Fibroblast of mammary gland (primary cell): ENCODE measurements at places on chromosomes 7 and 10.

DNA sequence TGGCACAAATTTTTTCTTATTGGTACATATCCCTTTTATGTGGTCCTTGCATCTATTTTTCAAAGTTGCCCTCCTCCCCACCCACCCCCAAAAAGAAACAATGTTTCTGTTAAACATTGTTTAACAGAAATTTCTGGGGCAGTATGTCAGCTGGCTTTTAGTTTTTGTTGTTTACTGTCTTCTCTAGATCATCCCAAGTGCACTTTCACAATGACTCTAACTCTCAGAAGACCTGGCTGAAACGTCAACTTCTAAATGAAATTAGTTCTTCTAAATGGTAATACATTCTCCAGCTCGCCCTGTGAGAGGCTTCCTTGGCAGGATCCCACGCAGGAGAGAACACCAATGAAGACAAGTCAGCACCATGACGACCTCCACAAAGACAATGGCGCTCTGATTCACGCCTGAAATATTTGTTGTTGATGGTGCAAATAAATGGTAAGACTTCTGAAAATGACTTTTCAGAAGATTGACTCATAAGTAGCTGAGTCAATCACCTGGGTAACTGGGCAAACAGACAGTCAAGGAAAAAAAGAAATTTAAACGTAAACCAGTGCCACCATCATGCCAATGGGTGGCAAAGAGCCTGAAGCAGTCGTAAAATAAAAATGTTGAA, 293.7 kb downstream of the FZD1 start:
- peak; percentile 97 for DNase-seq

- DNase-seq: no peak
Observed at GRCh38 chr7:141359262-141359661, 191.9 kb upstream of the AGK start.

- peak; percentile 69 for DNase-seq
Observed at GRCh38 chr10:118459642-118460193, 117.6 kb upstream of the FAM204A start.

DNA sequence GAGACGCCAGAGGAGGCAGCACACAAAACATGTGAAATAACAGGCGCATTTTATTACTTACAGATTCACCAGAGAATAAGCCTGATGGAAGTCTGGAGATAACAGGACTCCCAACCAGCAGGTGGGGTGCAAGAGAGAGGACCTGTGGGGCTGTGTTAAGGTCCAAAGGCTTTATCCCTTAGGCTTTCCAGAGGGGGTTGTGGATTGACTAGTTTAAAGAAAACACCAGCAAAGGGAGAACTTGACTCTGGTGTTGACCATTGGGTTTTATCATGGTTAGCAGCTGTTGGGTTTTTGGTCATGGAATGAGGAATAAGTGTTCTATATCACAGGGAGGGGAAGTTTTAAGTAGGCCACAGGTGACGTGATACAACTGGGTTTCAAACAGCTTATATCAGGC, 1.6 kb upstream of the CRPPA start:
- DNase-seq: no peak

GRCh38 chr10:18059826-18060559, 80.2 kb upstream of the CACNB2 start:
- no peak for DNase-seq

- no peak for DNase-seq
Observed at GRCh38 chr7:12861070-12861469, 173.6 kb downstream of the ARL4A start.

- no peak for DNase-seq
Observed at GRCh38 chr7:26543340-26543739, 251.7 kb downstream of the SNX10 start.

- no peak for DNase-seq
Observed at GRCh38 chr7:47153576-47153975, 428.3 kb downstream of the TNS3 start.

GRCh38 chr10:11245510-11245909, 227.8 kb downstream of the CELF2 start:
- DNase-seq: no peak

DNA sequence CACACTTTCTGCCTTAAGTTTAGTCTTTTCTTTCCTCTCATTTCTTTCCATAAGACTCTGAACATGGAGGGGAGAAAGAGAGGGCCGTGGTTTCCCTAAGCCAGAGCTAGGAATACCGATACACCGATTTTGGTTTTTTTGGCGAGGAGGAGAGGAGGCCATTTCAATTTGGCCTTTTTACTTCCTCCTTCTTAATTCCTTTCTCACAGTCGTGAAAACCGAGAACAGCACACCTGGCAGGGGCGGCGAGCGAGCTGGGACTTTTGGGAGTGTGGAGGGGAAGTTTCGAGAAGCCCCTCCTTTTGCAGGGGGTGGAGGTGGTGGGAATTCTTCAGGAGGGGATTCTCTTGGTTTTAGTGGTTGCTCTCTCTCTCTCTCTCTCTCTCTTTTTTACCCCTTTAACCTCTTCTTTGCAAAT, 6.2 kb downstream of the GATA3 start:
- DNase-seq: no peak

GRCh38 chr7:105916603-105917002, 40.2 kb upstream of the ATXN7L1 start:
- DNase-seq: peak; percentile 54

DNA sequence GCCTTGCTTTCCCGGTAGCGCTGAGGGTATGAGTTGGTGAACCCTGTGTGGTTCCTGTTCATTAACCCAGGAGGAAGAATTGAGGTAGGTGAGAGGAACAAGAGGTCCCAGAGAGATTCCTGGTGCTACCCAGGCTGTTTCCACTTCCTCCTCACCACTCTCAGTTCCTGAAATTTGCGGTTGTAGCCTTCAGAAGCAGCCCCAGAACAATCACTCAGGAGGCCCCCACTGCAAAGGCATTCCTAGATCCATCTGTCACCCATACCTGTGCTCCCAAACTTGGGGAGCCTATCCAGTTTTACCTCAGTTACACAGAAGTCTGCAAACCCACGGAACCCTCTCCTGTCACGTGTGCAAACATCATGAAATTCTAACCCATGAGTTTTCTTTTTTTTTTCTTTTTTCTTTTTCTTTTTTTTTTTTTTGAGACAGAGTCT, 9.0 kb upstream of the PIP4K2A start:
- DNase-seq: no peak

- DNase-seq: no peak
Observed at GRCh38 chr10:8278099-8278498, 223.6 kb downstream of the GATA3 start.

- DNase-seq: no peak
Observed at GRCh38 chr7:97078023-97078969, 39.2 kb upstream of the SDHAF3 start.

GRCh38 chr7:26183545-26184280, 16.8 kb downstream of the HNRNPA2B1 start:
- no peak for DNase-seq

GRCh38 chr7:13751766-13752165, 237.7 kb downstream of the ETV1 start:
- no peak for DNase-seq

- no peak for DNase-seq
Observed at GRCh38 chr10:15147594-15148392, 20.7 kb downstream of the NMT2 start.

DNA sequence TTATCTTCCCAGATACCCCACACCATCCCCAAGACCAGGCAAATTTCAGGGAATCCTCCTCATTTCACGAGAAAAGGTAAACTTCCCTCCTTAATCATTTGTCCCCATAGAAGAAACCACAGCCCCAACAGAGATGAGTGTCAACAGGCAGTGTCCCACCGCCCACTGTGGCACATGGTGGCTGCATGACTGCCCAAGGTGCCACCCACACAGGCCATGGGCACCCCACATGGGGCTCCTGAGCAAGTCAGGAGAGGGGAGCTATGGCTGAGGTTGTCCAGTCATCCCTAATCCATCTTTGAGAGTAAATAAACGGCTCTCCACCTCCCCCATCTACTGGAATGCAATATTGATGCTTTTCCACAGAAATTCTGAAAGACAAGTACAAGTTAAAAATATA, 44.1 kb downstream of the ANTXRL start:
- DNase-seq: no peak

DNA sequence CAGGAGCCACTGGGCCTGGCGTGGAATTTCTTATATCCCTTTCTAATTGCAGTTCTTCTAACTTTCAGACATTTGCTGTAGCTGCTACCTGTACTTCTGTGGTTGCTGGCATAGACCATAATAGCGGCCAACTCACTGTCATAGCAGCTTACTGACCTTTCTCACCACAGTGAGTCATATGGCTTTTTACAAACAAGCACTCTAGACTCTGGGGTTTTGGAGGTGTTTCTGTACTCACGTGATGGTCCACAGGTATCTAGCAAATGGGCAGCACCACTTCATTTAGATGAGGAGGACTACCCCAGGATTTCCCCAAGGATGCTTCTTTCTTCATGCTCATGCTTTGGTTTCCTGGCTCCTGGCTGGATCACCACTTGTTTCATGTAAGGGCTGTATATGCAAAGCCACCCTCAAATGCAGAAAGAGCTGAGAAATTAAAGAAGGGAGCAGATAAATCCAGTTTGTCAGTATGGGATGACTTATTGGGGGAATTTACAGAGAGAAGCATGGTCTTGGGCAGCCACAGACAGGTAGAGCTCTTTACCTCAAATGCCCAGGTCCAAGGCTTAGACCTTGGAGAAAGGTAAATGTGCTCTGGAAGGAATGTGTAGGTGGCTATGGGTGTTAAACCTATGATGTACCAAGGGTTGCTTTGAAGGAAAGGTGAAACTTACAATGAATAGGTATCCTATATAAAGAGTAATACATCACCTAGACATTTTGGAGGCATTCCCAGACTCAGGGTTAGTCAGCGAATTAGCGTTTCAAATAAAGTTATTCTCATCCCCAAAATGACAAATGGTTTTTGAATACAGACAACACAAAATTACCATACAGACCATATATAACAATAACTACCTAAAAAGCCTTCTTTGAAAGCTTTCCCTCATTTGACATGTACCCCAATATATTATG, 15.9 kb upstream of the SLC25A16 start:
- DNase-seq: peak; percentile 84

DNA sequence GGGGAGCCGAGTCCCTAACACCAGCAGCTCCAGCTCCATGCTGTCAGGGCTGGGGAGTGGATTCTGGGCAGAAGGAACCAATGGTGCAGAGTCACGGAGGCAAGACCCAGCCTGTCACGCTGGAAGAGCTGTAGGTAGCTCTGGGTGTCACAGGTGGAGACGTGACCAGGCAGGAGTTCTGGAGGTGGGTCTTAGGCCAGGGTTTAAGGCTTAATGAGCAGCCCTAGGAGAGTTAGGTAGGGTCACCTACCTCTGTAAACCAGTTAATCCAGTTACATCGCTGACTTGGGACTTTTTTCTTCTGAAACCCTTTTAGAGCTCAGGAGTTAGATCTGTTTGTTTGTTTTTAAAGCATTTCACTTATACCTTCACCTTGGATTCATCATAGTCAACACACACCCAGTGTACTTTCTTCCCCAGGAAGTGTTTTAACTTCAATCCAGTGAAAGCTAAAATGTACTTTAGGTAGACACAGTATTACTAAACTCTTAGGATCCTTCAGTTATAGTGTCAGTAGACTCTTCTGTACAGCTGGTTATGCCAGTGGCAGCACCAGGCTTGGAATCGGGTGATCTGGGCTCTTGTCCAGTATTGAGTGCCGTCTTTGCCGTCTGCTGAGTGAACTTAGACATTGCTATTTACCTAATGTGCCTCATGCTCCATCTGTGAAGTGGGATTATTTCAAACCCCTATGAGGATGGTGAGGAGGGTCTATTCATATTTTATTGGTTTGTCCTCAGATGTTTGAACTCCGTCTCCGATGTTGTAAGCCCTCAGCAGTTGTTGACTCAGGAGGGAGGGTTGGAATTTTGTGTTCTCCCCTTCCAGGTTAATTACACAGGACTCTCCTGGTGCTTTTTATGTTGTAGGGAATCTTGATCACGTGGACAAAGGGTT, 31.0 kb downstream of the TACR2 start:
- no peak for DNase-seq

- no peak for DNase-seq
Observed at GRCh38 chr7:135454060-135454459, 55.8 kb downstream of the CNOT4 start.

- DNase-seq: no peak
Observed at GRCh38 chr7:11212816-11213215, 239.1 kb downstream of the PHF14 start.

DNA sequence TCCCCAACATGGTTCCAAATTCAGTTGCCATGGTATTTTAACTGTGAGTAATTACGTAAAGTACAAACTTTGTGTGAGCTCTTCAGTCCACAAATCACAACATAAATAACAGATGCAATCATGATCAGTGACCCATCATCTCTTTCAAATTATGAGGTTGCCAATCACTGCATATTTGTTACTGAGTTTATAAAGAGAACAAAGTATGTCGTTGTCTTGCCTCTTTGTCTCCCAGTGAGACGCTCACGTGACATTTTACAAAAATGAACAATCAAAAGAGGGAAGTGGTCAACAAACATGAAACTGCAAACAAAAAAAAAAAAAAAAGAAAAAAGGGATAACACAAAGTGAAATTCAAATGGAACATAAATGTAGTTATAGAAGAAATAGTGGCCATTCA, 122.7 kb upstream of the PDSS1 start:
- no peak for DNase-seq

DNA sequence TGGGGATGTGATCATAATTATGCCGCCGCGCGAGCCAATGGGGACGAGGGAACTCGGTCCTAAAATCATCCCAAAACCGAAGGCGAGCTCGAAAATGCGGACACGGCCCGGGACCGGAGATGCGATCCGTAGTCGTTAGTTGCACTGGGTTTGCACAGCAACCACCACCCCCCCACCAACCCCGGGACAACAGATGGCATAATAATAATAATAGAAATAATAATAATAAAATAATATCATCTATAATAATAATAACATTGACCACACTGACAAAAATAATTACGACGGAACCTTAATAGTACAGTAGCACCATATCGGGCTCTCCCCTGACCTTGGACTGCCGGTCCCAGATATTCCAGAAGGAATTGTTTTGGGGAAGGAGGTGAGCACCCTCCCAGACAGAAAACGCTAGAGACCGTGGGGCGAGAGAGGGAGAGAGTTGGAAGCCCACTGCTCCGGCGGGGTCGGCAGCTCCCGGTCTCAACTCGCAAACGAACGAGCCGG, 1.1 kb upstream of the EMX2 start:
- DNase-seq: peak; percentile 82

DNA sequence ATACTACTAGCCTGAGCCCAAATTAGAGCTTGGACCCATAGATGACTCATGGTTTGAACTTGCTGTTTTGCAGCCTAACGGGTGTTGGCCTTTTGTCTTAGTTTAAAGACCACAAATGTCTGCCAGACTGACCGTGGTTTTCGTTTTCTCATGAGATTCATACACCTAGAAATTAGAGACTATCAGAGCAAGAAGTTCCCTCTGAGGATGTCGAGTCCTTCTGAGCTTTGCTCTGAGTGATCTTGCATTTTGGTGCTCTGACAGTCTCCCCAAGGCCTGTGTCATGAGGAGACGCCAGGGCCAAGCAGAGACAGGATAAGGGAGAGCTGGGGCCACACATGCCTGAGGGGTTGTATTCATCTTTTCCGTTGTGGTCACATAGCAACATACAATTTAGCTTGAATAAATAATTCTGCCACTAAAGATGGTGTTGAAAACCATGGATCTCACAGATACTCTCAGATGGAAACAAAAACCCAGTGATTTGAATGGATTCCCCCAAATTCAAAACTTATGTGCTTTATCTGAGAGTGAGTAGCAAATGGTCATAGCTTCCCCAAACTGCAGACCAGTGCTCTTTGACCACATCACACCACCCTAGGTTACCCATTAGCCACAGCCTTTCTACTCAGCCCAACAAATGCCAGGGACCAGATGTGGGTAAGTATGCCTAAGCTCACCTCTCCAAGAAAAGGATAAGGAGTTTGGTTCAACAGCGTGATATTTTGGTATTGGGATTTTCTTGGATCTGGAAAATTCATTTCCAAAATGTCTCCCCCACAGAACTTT, 762.0 kb upstream of the IGFBP3 start:
- peak; percentile 42 for DNase-seq
